ENCODE measurements at places on chromosomes 4 and X. TPM values are rescaled to one million over a fixed set of nuclear protein-coding genes. Genes with fewer than 3 reads are reported as not detected.

Gene MORF4L2
- 340 TPM for polyA plus RNA-seq

Gene FREM3
- 0.18 TPM for polyA plus RNA-seq

Gene TRIM61
- polyA plus RNA-seq, result 2.4 TPM

DNA sequence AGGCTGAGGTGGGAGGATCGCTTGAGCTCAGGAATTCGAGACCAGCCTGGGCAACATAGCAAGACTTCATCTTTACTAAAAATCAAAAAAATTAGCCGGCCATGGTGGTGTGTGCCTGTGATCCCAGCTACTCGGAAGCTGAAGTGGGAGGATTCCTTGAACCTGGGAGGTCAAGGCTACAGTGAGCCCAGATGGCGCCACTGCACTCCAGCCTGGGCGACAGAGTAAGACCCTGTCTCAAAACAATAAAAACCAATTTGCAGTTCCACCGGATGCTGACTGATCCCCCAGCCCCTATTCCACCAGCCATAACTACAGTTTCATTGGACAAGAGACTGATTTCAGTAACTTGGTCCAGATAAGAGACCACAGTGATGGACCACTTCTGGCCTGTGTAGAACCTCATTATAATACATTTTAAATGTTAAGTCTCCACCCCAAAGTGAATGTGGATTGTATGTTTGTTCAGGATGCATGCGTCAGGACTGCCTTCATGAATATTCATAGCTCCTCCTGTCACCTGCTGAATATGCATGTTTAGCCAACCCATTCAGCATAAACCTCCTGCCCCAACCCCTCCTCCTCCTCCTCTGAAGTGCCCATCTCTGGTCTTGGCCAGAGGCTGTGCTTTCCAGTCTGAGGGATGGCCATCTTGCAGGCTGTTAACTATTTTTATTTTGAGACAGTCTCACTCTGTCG, 2.3 kb upstream of the SLBP start:
- DNase-seq, result no peak

DNA sequence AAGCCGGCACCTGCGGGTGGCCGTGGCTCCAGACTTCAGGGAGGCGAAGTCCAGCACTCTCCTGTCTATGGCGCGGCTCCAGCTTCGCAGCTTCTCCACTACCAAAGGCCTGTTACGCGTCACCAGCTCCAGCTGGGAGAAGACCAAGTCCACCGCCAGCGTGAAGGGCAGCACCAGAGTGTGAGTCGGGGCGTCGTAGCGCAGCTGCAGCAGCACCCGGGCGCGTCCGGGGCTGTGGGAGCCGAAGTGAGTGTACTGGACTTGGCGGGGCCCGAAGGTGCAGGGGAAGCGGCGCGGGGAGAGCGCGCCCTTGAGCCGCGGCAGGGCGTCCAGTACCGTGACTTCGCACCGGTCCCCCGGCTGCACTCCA, 444 bp downstream of the FREM3 start:
- DNase-seq, result peak; percentile 2

DNA sequence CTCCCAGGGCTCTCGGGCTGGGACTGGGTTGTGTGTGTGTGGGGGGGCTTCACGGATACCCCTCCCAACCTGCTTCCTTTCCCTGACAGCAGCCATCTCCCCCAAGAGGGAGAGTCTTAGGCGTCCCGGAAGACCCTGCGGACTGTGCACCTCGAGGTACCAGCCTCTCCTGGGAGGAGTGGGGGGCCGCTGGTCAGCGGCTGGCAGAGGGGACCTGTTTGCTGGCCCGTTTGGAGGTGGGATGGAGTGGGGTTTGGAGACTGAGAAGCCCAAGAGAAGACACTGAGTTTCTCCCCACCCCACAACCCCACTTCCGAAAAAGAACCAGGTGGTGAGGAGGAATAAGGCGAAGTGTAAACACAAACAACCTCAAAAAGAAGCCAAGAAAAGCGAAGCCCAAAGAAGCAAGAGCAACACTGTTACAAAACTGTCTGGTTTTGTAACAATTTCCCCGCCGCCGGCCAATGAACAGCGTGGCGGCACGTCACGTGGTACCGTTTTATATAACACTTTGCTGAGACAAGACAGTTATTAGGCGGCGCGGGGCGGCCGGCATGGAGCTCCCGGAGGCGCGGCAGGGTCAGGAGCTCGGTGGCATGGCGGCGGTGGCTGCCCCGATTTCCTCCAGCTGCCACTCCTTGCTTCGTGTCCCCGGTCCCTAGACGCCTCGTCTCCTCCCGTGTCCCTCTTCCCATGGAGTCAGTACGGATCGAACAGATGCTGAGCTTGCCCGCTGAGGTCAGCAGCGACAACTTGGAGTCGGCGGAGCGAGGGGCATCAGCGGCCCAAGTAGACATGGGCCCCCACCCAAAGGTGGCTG, at the start of gene LONRF3:
Gene LONRF3, plus strand, starts transcription at position 531 of the 820 bp plus-strand sequence. Its CDS starts 163 bp downstream, at position 694.
- no peak for DNase-seq

- DNase-seq, result no peak
These were observed 28.6 kb downstream of the CBR4 start for GRCh38 chr4:168981460-168981859.

DNA sequence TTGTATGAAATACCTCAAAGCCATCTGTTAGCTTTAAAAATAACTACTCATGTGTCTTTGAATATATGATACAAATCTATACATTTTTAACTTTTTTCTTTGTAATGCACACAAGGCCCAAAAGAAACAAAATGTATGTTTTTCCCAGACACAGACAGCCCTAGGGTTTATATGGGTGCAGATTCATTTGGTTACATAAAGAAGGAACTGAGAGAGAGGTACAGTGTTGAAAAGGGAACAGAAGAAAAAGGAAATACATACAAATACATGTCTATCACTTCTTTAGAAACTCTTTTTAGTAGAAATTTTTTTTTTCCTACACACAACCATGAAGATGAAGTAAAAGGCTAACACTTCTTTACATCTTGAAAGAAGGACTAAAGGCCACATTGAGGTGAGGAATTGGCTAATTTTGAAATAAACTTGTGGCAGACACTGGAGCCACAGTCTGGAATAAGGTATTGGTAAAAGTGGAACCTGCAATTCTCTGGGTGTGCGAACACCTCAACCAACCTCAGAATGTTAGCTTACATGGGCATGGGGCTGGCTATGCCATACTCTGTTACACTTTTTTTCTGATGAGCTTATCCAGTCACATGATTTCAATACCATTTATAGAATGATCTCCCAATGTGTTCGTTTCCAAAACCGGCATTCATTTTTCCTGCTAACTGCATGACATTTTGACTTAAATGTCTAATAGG, 67.9 kb downstream of the FAM47C start:
- no peak for DNase-seq

Data from left renal cortex interstitium (tissue), 4 donors.